ENCODE measurements at places on chromosomes 5 and 9.

- DNase-seq: no peak
These were observed 8.0 kb downstream of the SIL1 start for GRCh38 chr5:139190125-139190524.

DNA sequence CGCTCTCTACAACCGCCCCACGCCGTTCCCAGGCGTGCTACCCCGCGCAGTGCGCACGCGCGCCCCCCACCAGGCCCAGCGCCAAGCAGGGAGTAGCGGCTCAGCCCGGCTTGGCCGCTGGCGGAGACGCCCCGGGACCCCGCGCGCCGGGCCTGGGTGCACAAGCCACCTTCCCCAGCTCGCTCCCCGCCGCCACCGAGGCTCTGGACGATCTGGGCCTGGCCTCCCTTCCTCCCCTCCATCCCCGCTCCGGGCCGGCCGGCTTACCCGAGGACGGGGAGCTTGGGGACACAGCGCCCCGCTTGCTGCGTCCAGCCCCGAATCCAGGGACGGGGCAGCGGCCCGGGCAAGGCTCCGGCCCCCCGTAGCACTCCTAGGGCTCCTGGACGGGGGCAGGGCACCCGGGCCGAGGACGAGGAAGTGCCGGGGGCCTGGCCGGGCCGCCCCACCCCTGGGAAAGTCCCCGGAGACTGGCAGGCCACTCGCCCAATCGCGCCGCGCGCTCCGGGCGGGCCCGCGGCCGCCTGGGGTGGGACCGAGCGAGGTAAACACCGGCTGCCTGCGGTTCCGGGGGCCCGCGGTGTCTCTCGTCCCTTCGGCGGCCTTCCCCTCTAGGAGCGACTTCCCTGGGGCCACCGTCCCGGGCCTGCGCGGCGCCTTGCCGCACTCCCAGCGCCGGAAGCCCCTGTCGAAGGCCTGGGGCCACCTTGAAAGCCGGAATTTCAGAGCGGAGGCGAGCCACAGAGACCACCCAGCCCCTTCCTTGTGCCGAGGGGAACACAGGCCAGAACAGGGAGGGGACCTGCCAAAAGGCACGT lies at the start of gene TNIP1:
Gene TNIP1, minus strand, starts transcription at position 422 of the 818 bp plus-strand sequence. CDS start 15,939 bp downstream, outside the sequence.
- DNase-seq: peak; percentile 91

DNA sequence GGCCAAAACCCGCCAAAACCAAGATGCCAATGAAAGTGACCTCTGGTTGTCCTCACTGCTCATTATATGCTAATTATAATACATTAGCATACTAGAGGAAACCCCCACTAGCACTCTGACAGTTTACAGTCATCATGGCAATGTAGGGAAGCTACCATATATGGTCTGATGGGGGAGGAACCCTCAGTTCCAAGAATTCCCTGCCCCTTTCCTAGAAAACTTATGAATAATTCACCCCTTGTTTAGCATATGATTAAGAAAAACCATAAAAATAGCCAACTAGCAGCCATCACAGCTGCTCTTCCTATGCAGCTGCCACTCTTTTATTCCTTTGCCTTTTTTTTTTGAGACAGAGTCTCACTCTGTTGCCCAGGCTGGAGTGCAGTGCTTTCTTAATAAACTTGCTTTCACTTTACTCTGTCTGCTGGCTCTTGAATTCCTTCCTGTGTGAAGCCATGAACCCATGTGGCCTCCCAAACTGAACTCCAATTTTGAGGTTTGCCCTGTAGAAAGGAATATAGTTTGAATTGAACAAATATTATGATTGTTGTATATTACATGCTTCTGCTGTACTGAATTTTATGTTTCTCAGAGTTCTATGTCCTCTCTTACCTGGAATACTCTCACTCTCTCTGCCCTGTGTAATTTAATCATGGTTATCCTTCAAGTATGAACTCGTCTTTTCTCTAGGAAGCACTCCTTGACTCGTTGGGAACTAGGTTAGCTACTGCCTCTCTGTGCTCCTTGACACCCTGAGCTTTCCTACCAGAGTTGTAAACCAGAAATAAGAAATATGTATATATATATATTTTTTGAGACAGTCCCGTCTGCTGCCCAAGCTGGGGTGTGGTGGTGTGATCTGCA lies 59.8 kb downstream of the KIAA1958 start:
- no peak for DNase-seq

DNA sequence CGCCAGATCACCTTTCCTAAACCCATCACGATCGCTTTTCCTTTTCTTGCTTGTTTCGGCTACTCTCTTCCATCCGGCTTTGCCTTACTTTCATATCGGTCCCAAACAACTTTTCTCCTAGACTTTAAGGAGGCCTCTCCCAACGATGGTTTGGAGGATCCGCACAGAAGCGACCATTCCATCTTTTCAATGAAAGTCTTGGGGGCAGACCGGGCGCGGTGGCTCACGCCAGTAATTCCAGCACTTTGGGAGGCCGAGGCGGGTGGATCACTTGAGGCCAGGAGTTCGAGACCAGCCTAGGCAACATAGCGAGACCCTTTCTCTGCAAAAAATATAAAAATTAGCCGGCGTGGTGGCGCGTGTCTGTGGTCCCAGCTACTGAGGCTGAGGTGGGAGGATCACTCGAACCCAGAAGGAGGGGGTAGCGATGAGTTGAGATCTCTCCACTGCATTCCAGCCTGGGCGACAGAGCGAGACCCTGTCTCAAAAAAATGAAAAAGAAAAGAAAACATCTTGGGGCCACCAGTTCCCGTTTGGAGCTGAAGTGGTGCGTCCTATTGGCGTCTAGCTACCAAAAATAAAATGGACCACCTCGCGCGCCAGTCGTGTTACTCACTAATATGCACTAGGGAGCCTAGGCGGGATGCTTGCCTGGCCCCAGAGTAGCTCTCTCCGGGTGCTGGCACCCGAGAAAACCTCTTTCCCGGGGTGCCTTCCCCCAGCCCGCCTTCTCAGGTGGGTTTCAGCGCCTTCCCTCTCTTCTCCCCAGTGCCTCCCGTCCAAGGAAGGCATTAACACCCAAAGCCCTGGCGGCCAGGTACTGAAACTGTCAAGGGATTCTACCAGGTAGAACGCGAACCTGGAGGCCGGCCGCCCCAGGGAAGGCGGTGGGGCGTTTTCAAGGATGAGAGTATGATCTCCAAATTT lies 800 bp upstream of the AP3B1 start:
- DNase-seq: peak; percentile 15

DNA sequence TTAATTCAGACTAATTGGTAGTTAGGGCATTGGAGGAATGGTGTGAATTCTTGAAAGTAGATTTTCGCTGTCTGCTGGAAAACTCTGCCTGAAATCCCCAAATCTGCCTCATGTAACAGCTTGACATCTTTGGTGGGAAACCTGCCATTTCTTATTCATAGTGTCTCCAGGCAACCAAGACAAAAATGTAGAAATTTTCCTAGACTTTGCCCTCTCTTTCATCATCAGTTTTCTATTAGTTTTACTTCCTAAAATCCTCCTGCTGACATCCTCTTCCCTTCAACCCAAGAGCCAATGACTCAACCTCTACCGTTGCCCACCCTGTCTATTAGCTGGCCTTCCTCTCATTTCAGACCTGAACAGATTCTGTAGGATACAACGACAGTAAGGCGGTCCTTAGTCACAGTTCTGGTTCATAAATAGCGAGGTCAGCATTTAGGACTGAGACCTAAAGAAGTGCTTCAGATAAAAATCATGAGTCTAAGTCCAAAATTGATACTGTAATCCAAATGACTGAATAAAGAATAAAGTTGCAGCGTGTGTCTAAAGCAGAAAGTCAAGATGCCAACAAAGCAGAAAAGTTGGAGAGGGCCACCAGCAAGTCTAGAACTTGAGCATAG lies 133.9 kb downstream of the MUSK start:
- no peak for DNase-seq

GRCh38 chr5:171120986-171121622 lies 187.9 kb upstream of the TLX3 start:
- DNase-seq: no peak

GRCh38 chr9:98365227-98365669 lies 109.8 kb upstream of the TBC1D2 start:
- peak; percentile 4 for DNase-seq

DNA sequence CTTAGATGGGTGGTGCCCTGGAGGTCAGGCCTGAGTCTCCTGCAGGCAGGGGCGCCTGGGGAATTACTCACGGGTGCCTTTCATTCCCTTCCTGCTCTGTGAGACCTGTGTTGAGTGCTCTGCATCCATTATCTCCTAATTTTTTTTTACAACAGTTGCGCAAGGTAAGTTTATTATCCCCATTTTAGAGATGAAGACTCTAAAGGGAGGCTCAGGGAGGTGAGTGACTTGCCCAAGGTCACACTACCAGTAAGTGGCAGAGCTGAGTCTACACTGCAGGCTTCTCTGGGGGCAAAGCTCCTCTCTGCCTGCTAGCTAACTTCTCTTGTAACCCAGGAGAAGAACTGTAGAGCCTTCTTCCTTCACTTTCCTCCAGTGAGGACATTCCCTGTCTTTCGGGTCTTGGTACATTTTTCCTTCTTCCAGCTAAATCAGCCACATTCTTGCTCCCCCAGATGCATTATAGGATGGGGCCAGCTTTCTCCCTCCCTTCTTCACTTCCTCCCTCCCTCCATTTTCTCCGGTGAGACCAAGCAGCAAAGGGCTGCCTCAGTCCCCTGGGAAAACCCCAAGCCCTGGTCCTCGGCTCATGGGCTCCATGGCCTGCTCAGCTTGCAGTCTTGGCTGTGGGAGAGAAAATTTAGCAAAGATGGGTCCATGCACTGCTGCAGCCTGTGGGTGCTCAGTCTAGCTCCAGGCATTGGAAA lies 1.8 kb downstream of the PRR7 start:
- no peak for DNase-seq

- no peak for DNase-seq
These were observed 57.1 kb downstream of the PSD2 start for GRCh38 chr5:139852696-139853095.

DNA sequence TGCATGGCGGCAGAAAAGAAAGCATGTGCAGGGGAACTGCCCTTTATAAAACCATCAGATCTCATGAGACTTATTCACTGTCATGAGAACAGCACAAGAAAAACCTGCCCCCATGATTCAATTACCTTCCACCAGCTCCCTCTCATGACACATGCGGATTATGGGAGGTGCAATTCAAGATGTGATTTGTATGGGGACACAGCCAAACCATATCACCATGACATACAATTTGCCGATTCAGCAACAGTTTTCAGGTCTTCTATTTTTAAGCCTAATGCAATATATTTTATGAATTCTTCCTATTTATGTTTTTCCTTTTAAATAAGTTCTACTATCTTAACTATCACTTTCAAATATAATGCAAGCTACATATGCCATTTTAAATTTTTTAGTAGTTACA lies 90.8 kb upstream of the CCDC152 start:
- DNase-seq: no peak

- no peak for DNase-seq
These were observed 1762.2 kb upstream of the WWC1 start for GRCh38 chr5:166529200-166529599.

GRCh38 chr5:53469946-53470687 lies 10.3 kb upstream of the FST start:
- no peak for DNase-seq

DNA sequence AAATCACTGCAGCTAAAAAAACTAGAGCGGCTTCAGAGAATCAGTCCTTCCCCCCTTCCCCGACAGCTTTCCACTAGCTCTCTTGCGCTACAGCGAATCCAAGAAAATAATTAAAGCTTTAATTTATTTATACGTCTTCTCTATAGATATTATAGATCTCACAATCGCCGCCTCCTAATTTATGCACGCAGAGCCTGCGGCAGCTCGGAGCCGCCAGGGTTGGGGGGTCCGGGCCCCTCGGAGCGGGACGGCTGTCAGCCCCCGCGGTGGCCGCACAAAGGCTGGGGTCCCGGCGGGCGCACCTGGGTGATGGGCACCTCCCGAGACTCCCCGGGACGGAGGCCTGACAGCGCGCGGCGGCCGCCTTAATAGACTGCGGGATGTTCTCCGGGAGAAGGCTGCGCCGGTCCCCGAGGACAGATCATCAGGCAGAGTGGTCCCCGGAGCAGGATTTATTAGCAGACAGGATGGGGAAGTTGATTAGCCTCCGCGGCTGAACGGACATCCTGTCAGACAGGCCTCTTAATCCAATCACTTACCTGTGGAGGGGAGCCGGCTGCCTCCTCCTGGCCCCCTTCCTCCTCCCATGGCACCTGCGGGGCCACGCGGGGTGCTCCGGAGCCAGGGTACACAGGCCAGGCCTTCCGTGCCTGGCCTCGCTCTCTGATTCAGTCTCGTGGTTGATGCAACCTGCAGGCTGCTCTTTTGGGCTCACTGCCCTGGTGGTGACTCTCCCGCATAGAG lies 166.8 kb downstream of the MELK start:
- DNase-seq: no peak

- no peak for DNase-seq
These were observed 222.9 kb upstream of the ANKRD55 start for GRCh38 chr5:56456002-56456401.

DNA sequence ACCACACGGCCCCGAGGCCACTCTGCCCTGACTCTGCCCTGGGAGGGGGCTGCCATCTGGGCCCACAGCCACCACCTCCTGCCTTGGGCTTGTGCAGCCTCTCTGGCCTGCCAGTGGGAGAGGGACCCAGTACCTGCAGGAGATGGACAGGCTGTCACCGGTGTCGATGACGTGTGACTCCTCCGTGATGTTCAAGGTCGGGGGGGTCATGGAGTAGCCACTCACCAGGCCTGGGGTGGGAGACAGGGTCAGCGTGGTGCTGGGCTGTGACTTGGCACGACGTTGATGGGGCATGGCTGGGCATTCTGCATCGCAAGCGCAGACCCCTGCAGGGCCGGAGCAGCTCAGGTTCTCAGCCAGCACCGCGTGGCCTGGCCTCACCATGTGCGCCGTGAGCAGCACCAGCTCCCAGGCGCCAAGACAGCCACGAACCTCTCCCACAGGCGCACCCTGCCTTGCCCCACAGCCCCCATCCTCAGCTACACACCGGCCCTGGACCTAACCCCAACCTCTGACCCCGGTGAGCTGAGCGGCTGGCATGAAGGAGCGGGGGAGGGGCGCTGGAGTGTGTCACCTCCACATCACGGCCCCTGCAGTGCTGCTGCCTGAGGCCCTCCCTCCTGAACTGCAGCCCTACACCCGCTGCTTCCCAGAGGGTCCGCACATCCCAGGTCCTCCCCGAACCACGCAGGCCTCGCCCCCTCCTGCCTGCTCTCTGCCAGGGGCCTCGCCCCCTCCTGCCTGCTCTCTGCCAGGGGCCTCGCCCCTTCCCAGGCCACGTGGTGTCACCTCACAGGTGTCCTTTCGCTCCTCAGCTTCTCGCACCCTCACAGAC lies 17.6 kb downstream of the FLT4 start:
- no peak for DNase-seq

- no peak for DNase-seq
These were observed 15.3 kb upstream of the SLC27A6 start for GRCh38 chr5:128949847-128950546.

GRCh38 chr5:78586251-78586650 lies 62.3 kb downstream of the LHFPL2 start:
- DNase-seq: no peak

DNA sequence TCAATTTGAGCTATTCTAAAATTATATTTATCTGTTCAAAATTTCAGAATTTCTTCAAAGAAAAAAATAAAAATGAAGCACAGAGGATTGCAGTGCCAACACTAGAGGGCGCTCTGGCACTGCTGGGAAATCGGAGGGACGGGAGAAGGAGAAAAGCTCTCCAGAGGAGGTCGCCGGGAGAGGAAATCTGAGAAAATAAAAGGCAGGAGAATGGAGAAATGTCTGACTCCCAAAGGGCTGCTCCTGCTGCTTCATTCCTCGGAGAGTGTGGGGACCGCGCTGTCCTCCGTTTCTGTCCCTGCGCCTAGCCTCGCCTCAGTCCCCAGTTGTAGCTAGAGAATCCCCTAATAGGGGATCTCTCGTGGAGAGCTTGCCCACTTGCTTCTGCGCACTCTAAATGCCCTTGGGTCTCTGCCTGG lies 40.0 kb upstream of the ARSB start:
- DNase-seq: peak; percentile 37
